ENCODE measurements at places on chromosomes 6 and 20.

DNA sequence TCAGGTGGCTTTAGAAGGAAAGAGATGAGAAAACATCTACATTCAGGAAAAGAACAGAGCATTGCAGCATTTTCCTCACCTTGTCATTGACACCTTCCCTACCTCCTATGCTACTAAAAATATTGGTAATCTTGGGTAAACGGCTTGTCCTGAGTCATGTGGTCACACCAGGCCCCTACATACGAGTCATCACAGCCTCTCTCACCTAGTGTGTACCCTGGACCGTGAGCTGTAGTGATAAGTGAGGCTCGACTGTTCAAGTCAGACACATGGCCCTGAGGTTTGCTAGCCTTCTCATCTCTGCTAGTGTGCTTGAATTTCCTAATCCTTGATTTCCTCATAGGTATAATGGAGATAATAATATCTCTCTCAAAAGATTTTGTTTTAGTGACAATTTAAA, 29.6 kb upstream of the TMEM244 start:
- DNase-seq = no peak

- DNase-seq = no peak
Measured at GRCh38 chr20:59328071-59328470, 27.7 kb downstream of the EDN3 start.

DNA sequence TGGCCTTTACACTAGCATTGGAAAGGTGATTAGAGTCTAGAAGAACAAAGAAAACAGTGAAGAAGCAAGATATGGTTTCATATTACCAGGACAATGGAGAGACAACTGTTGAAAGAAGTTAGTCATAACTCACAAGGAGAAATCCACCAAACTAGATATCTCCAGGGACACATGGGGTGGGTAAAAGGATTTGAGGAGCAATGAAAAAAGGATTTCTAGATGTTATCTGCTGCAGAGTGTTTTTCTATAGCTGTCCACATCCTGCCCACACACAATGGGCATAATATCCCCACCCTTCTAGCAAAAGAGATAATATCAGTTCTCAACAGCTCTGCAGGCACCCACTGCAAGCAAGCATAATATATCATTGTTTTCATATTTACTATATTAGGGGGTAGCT, 303.1 kb downstream of the HAO1 start:
- DNase-seq = no peak

- DNase-seq = no peak
Measured at GRCh38 chr6:131122007-131122406, 13.3 kb upstream of the AKAP7 start.

- no peak for DNase-seq
Measured at GRCh38 chr6:111566222-111566734, 39.4 kb downstream of the TRAF3IP2 start.

DNA sequence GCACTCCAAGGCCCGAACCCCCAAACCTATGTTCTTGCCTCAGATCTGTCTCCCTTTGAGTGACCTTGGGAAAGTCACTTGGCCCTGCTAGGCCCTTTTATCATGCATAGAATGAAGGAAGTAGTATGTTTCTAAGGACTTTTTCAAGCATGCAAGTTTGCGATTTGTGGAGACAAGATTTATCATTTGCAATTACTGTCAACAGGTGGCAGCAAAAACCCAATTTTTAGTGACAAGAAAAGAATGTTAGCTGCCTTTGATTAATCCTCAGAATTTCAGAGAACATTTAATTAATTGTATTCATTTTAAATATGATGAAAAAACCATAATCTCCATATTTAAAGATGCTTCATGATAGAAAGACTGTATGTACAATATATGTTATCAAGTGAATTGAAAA, 28.3 kb upstream of the PREP start:
- DNase-seq = no peak

Measured in stimulated activated CD8-positive, alpha-beta memory T cell treated with anti-CD3 and anti-CD28 coated beads, Interleukin-7, amount 100 ng/mL, for 1 hour (primary cell).